ENCODE measurements at places on chromosomes 3 and 15. TPM values are rescaled to one million over a fixed set of nuclear protein-coding genes. Genes with fewer than 3 reads are reported as not detected.

DNA sequence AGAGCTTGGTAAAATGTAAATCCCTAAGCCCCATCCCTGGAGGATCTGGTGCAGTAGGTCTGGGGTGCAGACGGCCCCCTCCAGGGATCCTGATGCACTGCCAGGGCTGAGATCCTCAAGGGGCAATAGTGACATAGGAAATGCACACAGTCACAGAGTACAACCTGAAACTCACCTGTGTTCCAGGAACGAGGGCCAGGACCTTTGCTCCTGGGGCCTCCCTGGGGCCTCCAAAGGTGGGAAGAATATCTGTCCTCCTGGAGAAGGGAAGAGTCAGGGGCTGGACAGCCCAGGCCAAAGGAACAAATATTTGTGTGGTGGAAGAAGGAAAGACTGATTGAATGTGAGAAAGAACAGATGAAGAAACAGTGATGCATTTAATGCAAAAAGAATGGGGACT is 9.5 kb downstream of the SSUH2 start:
- no peaks in the 10 kb centered on the region for H3K36me3 ChIP-seq
- no peak for DNase-seq
- no peak overlapping the region for H3K27ac ChIP-seq
- H3K4me3 ChIP-seq, result no peak overlapping the region
- H3K27me3 ChIP-seq, result peaks cover 13% of the 10 kb centered on the region

DNA sequence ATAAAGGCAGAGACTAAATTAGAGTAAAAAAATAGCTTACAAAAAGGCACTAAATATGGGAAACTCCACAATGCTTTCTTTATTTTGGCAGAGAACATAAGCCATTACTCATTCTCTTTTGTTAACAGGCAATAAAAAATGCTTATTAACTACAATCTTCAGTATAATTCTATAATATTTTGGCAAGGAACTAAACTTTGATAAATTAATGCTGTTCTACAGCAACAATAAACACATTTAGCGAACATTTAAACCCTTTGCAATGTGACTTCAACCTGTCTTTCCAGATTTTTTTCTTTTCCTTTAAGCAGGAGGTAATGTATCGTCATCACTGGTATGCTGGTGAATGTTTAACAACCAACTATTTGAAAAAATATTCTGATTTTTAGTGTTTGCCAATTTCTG is 42.2 kb upstream of the POU1F1 start:
- H3K4me3 ChIP-seq, result no peak overlapping the region
- no peaks in the 10 kb centered on the region for H3K4me1 ChIP-seq
- no peak overlapping the region for H3K27ac ChIP-seq
- peaks cover 22% of the 10 kb centered on the region for H3K27me3 ChIP-seq
- no peak for DNase-seq
- no peaks in the 10 kb centered on the region for H3K36me3 ChIP-seq

DNA sequence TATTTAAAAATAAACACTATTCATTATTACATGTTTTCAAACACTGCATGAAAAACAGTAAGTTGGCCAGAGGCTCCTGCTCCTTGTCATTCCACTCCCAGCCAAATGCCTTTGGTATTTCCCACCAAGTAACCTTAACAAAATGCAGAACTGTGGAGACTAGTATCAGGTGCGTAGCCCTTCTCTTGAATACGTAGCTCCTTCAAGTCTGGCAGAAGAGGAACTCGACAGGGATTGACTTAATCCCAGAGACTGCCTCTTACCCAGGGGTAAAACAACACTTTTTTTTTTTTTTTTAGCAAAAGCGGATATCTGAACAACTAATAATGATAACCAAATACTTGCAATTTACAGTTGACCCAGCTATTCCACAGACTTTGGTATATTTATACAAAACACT is 738 bp downstream of the COMMD2 start:
- DNase-seq, result no peak
- no peaks in the 10 kb centered on the region for H3K27me3 ChIP-seq
- H3K36me3 ChIP-seq, result peaks cover 19% of the 10 kb centered on the region
- H3K4me3 ChIP-seq, result peak overlapping the region; percentile 86
- peaks cover 21% of the 10 kb centered on the region for H3K4me1 ChIP-seq
- H3K27ac ChIP-seq, result peak overlapping the region; percentile 93

DNA sequence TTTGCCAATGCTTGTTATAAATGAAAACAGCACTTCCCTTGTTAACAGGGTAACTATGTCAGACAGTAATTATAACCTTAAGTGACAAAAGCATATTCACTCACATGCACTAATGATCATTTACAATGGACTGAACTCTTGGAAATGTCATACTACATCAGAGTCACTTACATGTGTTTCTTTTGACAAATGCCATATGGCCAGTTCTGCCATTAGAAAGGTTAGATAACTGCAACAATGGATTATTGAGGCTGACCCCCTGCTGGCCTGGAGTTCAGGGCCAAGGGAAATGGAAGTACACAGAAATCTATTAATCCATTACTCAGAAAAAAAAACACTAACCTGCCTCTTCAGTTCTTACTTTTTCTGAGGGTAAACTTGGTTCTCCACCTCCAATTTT is 313.4 kb downstream of the CNTN3 start:
- H3K27ac ChIP-seq, result no peak overlapping the region
- no peaks in the 10 kb centered on the region for H3K27me3 ChIP-seq
- H3K36me3 ChIP-seq, result no peaks in the 10 kb centered on the region
- no peak for DNase-seq
- no peak overlapping the region for H3K4me3 ChIP-seq
- no peaks in the 10 kb centered on the region for H3K4me1 ChIP-seq

- peak; percentile 33 for DNase-seq
- H3K4me1 ChIP-seq, result peaks cover 8% of the 10 kb centered on the region
- no peak overlapping the region for H3K4me3 ChIP-seq
- H3K36me3 ChIP-seq, result no peaks in the 10 kb centered on the region
- no peak overlapping the region for H3K27ac ChIP-seq
These were observed 47.4 kb downstream of the MRPL46 start for GRCh38 chr15:88419830-88420229.

DNA sequence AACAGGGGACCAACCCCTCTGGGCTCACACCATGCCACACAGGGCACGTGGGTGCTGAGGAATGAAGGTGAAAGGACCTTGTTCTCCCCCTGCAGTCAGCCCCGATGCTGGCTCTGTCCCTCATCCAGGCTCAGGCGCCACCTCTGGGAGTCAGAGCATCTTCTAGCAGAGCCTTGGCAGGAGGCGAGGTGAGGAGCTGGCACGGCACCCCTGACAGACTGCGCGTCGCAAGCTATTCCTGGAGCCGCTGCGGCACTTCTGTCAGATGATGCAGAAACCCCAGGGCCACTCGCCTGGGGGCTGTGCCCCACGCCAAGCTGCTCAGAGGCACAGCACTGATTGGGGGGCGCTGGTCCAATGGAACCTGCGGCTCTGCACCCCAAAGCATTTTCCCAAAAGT is 62.0 kb downstream of the MGLL start:
- no peak overlapping the region for H3K27ac ChIP-seq
- no peaks in the 10 kb centered on the region for H3K36me3 ChIP-seq
- H3K4me1 ChIP-seq, result peaks cover 32% of the 10 kb centered on the region
- H3K4me3 ChIP-seq, result no peak overlapping the region
- no peak for DNase-seq

DNA sequence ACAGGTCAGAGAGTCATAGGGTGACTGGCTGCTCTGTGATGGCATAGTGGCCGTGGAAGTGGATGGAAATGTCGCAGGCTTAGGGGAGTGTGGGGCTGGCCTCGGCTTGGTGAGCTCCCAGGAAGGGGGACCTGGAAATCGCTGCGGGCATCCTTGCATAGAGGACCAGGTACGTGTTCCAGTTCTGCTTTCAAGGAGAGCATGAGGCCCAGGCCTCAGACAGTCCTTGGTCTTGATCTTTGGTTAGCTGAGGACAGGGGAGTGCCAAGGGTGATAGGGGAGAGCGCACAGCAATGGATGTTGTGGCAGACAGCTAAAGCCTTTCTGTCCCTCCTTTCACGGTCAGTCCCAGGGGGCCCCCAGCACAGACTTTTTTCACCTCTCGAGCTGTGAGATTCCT is 110.5 kb downstream of the SNRPN start:
- no peaks in the 10 kb centered on the region for H3K27me3 ChIP-seq
- H3K4me1 ChIP-seq, result no peaks in the 10 kb centered on the region
- H3K36me3 ChIP-seq, result peaks cover 100% of the 10 kb centered on the region
- H3K4me3 ChIP-seq, result no peak overlapping the region

GRCh38 chr3:5297895-5298294 is 110.4 kb downstream of the EDEM1 start:
- no peak for DNase-seq
- H3K36me3 ChIP-seq, result no peaks in the 10 kb centered on the region
- H3K4me3 ChIP-seq, result no peak overlapping the region
- no peak overlapping the region for H3K27ac ChIP-seq
- no peaks in the 10 kb centered on the region for H3K27me3 ChIP-seq

DNA sequence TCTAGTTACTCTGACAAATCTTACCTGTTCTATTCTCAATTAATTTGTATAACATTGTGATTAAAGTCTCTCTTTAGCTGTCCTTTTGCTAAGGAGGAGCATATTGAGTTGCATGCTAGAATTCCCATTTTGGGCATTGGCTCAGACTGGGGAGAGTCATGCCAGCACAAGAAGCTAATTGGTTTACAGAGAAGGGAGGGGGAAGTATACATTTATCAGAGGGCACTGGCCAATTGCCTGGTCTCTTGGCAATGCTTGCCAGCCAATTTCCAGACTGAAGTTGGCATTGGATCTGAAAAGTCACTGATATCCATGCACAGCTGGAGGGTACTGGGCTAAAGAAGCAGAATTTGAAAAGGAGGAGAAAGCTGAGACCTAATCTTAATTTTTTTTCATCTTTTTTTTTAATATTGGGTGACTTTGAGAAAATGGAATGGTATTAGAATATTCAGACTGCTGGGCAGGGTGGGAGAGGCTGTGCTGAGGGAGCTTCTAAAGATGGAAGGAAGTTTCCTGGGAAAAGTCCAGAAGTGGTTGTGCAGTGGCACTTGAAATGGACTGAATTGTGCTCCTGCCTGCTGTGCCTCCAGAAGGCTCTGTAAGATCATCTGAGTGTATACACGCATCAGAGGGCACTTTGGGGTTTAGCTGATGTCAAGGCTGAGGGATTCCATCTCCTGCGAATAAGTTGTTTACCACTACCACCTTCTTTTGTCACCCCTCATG is 365.2 kb upstream of the DPH6 start:
- H3K36me3 ChIP-seq, result no peaks in the 10 kb centered on the region
- no peaks in the 10 kb centered on the region for H3K27me3 ChIP-seq
- no peak overlapping the region for H3K4me3 ChIP-seq
- H3K4me1 ChIP-seq, result no peaks in the 10 kb centered on the region
- DNase-seq, result no peak

DNA sequence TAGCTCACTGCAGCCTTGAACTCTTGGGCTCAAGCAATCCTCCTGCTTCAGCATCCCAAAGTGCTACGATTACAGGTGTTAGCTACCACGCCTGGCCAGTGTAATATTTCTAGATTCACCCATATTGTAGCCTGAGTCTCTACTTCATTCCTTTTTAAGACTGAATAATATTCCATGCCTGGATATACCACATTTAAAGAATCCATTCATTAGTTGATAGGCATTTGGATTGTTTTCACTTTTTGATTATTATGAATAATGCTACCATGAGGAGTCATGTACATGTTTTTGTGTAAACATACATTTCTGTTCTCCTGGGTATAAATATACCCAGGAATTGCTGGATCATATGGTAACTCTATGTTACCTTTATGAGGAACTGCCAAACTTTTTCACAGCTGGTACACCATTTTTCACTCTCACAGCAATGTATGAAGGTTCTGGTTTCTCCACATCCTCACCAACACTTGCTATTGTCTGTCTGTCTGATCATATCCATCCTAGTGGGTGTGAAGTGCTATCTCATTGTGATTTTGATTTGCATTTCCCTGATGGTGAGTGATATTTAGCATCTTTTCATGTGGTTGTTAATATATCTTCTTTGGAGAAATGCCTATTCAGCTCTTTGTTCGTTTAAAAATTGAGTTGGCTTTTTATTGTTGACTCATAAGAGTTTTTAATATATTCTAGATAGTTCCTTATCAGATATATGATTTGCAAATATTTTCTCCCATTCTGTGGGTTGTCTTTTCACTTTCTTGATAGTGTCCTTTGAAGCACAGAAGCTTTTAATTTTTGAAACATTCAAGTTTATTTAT is 32.6 kb downstream of the EEFSEC start:
- H3K27me3 ChIP-seq, result no peaks in the 10 kb centered on the region
- DNase-seq, result no peak
- peaks cover 17% of the 10 kb centered on the region for H3K4me1 ChIP-seq
- H3K27ac ChIP-seq, result no peak overlapping the region

DNA sequence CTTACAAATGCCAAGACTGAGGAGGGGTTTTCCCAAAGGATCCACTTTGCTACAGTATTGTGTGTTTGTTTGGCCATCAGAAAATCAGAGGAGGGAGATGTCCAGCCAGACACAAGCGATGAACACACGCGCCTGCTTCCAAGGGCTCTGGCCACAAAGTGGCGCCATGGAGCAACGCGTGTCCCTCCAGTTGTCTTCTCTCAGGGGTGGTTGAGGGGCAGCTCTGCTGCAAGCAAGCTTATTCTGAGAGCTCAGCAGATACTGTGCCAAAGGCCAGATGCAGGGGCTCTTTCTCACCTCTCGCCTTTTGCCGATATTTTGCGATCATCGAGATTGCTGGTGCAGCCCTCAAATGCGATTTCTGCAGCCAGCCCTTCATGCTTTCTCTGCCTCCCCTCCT is 88.9 kb upstream of the OSBPL11 start:
- peaks cover 4% of the 10 kb centered on the region for H3K27me3 ChIP-seq
- H3K27ac ChIP-seq, result no peak overlapping the region
- DNase-seq, result no peak
- H3K4me1 ChIP-seq, result no peaks in the 10 kb centered on the region
- no peak overlapping the region for H3K4me3 ChIP-seq
- H3K36me3 ChIP-seq, result no peaks in the 10 kb centered on the region

DNA sequence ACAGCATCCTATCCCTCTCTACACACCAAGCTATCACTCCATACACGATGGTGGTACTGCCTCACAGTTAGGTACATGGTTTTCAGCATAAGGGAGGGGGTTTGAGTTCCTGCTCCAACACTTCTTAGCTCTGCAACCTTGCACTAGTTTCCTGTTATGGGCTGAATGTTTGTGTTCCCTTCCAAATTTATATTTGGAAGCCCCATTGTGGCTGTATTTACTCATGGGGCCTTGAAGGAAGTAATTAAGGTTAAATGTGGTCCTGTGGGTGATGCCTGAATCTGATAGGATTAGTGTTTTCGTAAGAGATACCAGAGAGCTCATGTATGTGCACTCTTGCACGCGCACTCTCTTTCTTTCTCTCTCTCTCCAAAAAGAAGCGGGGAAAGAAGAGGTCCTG is 259.4 kb downstream of the RORA start:
- peak; percentile 43 for DNase-seq
- peaks cover 3% of the 10 kb centered on the region for H3K4me1 ChIP-seq
- H3K4me3 ChIP-seq, result no peak overlapping the region
- H3K27me3 ChIP-seq, result peaks cover 6% of the 10 kb centered on the region
- no peaks in the 10 kb centered on the region for H3K36me3 ChIP-seq

- DNase-seq, result peak; percentile 66
- H3K4me3 ChIP-seq, result no peak overlapping the region
- H3K36me3 ChIP-seq, result peaks cover 63% of the 10 kb centered on the region
- no peaks in the 10 kb centered on the region for H3K27me3 ChIP-seq
These were observed 72.9 kb downstream of the RPL39L start for GRCh38 chr3:187066228-187066995.

- H3K27me3 ChIP-seq, result no peaks in the 10 kb centered on the region
- DNase-seq, result no peak
- no peak overlapping the region for H3K27ac ChIP-seq
These were observed 147.5 kb downstream of the AKAP13 start for GRCh38 chr15:85527895-85528294.

- H3K27ac ChIP-seq, result no peak overlapping the region
- H3K27me3 ChIP-seq, result peaks cover 12% of the 10 kb centered on the region
- H3K4me3 ChIP-seq, result no peak overlapping the region
These were observed 1.4 kb upstream of the ROBO1 start for GRCh38 chr3:79769229-79769628.

Gene ACTL6A
- total RNA-seq, result 87.1 TPM

Gene IL12A
- total RNA-seq, result not detected

Gene FAM3D
- not detected for total RNA-seq

Gene HACD2
- 26.9 TPM for total RNA-seq

Gene IGSF11
- total RNA-seq, result 0.07 TPM

Gene RBP2
- not detected for total RNA-seq

All from activated CD8-positive, alpha-beta T cell treated with anti-CD3 and anti-CD28 coated beads for 36 hours (primary cell).